Ureter (tissue), 1 donor: ENCODE measurements at places on chromosomes 4 and X. TPM values are rescaled to one million over a fixed set of nuclear protein-coding genes. Genes with fewer than 3 reads are reported as not detected.

GRCh38 chr4:117420948-117421347 is 335.6 kb upstream of the TRAM1L1 start:
- no peak for DNase-seq

- DNase-seq = no peak
Observed at GRCh38 chr4:119731146-119731742, 102.6 kb upstream of the PDE5A start.

- no peak for DNase-seq
Observed at GRCh38 chr4:27717431-27717755, 856.8 kb downstream of the STIM2 start.

BRS3 gene
- total RNA-seq = 0.18 TPM

- no peak for DNase-seq
Observed at GRCh38 chr4:3210467-3210866, 38.5 kb upstream of the MSANTD1 start.

GRCh38 chr4:6887591-6888371 is 21.8 kb upstream of the TBC1D14 start:
- DNase-seq = no peak

DNA sequence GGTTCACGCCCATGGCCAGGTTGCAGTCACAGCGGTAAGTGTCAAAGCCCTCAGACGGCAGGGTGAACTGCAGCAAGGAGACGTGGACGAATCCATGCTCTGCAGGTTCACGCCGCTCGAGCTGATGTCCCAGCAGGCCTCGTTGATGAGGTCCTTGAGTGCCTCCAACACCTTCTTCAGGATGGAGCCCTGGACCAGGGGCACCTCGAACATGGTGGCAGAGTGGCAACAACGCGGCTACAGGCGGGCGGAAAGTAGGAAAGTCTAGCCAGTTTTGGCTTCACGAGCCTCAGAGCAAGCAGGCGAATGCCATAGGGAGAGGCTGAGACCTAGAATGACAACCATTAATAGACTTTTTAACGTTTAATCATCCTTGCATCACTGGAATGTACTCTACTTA is 485.9 kb downstream of the ZNF674 start:
- DNase-seq = no peak

STATH gene
- not detected for total RNA-seq

DNA sequence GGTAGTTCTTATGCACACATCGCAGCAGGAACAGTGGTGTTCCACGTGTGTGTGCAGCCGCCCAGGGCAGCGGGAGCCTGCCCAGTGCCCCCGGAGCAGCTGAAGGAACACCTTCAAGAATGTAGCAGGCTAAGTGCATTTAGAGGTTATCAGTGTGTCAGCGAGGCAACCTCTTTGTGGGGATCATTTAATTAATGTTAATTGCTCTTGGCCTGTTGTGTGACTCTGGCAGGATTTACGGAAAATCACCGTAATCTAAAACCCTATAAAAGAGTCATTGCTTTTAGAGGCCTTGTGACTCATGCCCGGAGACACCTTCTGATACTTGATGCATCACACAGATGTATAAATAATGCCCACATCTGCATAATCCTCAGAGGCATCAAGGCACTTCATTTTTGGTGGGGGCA is 47.3 kb upstream of the GATB start:
- DNase-seq = no peak

GRCh38 chr4:153619811-153620210 is 64.3 kb upstream of the TLR2 start:
- no peak for DNase-seq

GRCh38 chr4:46656071-46656470 is 253.0 kb downstream of the COX7B2 start:
- no peak for DNase-seq

ZNF280C gene
- 8.3 TPM for total RNA-seq

DNA sequence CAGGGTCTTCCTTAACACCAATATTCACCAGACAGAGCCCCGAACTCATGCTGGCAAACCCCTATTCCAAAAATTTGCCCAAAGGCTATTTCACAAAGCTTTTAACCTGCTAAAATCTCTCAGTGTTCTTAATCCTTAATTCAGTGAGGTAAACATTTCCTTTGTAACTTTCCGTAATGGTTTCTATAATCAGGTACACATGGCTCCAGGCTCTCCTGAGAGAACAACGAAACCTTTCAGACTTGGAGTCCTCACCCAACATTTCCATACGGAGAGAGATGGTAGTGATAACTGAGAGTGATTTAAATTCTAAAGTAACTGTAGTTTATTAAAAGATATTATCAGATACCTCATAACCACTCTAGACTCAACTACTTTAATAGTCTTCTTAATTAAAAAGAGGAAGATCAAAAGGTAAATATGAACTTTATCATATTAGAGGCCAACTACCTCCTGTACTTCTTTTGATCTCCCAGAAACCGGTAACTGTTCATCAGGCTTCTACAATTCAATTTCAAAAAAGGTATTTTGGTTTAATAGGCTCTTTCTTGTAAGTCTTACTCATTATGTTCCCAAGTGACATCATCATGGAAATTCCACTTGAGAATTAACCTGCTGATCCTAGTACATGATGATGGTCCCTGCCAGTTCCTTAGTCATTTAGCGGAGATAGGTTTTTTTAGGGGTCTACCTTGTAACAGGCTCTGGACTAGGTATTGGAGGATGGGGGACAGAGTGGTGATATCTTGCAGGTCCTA is 91.4 kb upstream of the UCP1 start:
- no peak for DNase-seq

- DNase-seq = no peak
Observed at GRCh38 chr4:110550260-110550659, 72.6 kb downstream of the PITX2 start.

DNA sequence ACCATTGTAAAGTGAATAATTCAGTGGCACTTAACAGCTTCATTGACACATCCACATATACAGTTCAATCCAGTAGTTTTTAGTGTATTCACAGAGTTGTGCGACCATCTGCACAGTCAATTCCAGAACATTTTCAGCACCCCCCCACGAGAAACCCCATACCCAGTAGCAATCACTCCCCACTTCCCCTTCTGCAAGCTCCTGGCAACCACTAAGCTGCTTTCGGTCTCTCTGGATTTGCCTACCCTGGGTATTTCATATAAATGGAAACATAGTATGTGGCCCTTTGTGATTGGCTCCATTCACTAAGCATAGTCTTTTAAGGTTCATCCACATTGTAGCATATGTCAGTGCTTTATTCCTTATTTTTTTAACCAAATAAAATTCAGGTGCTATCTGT is 10.0 kb downstream of the MSL3 start:
- DNase-seq = no peak

GRCh38 chr4:2811830-2812611 is 19.1 kb downstream of the SH3BP2 start:
- DNase-seq = peak; percentile 81

BEX5 gene
- 3.7 TPM for total RNA-seq

- no peak for DNase-seq
Observed at GRCh38 chr4:67558493-67558892, at the start of gene STAP1. STAP1 (plus strand) TSS chr4:67558727; CDS start chr4:67558810, 83 bp downstream.

GRCh38 chrX:147405764-147406163 is 506.0 kb upstream of the FMR1 start:
- no peak for DNase-seq

DNA sequence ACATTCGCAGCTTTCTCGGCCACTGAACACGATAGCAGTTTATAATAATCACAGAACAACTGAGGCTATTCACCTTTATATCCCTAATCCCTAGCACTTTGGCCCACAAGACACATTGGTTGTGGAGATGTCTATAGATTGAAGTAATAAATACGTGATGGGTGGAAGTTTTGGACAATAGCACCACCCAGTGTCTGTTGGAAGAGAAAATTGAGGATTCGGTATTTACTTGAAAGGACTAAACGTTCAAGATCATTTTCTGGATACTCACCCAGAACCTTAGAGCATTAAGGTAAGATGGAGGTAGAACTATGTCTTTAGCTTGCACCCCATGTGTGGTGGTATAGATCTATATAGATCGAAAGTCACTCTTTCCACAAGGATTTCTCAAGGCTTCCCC is 787 bp upstream of the TMSB15A start:
- no peak for DNase-seq

DNA sequence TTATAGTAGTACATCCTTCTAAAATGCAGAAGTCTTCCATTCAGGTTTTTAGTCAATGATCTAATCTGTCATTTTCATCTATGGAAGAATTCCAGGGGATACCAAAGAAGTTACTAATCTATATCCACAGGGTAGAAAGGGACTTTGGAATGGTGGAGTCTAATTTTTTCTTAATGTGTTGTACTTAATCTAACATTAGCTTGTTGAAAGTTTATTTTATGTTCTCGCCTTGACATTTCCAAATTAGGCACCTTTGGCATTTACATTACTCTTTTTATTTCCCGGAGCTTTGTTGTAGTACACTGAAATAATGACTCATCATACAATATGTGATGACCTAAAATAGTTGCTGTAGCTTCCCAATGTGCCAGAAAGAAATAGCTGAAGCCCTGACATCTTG is 91.5 kb downstream of the HTR2C start:
- no peak for DNase-seq

DNA sequence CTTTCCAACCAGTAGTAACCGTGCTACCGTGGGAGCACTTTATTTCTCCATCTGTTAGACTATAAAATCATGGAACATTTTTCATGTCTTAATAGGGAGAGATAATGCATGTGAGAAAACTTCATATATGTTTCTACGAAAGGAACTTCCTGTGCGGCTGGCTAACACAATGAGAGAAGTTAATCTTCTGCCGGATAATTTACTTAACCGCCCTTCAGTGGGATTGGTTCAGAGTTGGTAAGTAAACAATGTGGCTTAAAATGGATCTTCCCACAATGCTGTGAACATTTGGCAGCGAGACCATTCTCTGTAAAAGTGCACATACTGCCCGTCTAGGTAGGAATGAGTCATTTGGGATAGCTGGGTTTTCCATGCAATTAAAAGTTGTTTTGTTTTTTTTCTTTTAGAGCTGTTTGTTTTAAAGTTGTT is 29.6 kb downstream of the PDK3 start:
- peak; percentile 51 for DNase-seq

DNA sequence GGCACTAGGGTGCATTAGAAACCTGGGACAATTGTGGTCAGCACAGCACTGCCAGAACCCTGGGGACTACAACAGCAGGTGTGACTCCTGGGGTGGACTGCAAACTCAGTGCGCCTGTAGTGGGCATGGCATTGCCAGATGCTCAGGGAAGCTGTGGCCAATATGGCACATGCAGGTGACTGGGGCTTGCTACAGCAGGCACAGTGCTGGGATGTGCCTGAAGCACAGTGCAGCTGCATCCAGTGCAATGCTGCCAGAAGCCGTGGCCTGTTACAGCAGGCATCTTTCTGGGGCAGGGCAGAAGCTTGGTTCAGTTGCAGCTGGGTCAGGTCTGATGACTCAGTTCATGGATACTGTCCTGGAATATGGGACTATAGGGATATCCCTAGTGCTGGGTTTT is 445.8 kb downstream of the CCSER1 start:
- DNase-seq = no peak

GRCh38 chr4:130143656-130144055 is 1047.7 kb downstream of the C4orf33 start:
- no peak for DNase-seq
